Activated naive CD4-positive, alpha-beta T cell treated with anti-CD3 and anti-CD28 coated beads for 36 hours (primary cell): ENCODE measurements at places on chromosomes 1 and 21.

- DNase-seq = no peak
Observed at GRCh38 chr1:61520401-61520800, 204.5 kb downstream of the TM2D1 start.

GRCh38 chr1:246534114-246534513 is 27.0 kb upstream of the SMYD3 start:
- DNase-seq = no peak

DNA sequence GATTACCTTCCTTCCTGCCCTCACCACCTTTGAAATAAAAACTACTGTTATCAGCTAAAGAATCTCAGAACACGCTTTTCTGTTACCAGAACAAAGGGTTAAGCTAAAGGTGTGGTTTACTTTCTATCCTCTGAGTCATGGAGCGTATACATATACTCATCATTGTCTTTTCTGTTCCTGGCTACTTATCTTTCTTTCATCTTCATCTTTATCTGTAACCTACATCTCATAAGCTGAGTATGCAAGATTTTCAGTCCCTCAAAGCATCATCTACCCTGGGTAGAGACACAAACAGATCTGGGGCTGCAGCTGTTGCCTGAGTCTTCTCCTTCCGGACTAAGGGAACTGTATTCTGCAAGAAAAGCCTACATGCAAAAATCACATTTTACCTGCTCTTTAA is 75.6 kb downstream of the LMO4 start:
- DNase-seq = no peak

DNA sequence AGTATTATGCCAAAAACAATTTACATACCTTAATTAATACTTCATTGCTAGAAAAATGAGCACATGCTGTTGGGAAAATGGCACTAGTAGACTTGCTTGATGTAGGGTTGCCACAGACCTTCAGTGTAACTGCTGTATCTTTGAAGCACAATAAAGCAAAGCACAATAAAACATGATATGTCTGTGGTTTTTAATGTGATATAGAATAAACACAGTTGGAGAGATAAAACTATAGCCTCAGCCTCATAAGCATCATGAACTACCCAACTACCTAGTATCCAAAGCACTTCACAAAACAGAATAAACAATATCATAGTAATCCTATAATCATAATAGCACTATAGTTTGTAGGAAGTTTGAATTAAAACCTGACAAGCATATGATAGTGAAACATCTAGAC is 143.5 kb downstream of the SYT14 start:
- DNase-seq = no peak

- DNase-seq = no peak
Observed at GRCh38 chr21:43340491-43341377, 86.2 kb downstream of the SIK1 start.

- no peak for DNase-seq
Observed at GRCh38 chr21:31897311-31897710, 24.5 kb downstream of the HUNK start.

GRCh38 chr1:47637111-47637685 is 199.4 kb downstream of the FOXD2 start:
- no peak for DNase-seq

DNA sequence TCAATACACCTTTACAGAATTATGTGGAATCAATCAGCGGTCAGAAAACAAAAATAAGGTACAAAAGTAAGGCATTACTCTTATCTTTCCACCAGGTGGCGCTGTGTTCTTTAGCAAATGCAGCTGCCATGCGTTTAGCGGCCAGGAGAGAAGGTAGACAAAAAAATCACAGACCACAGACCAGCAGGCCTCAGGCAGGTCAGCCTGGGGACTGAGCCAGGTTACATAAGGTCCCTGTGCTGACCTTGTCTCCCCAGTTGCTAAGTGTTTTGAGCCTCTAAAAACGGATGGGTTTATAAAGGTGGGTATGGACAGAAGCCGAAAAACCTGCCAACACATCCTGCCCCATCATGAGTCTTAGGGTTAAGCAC is 2.8 kb downstream of the RGS16 start:
- peak; percentile 79 for DNase-seq

GRCh38 chr1:93845538-93846205 is 33.3 kb downstream of the DNTTIP2 start:
- DNase-seq = peak; percentile 66

DNA sequence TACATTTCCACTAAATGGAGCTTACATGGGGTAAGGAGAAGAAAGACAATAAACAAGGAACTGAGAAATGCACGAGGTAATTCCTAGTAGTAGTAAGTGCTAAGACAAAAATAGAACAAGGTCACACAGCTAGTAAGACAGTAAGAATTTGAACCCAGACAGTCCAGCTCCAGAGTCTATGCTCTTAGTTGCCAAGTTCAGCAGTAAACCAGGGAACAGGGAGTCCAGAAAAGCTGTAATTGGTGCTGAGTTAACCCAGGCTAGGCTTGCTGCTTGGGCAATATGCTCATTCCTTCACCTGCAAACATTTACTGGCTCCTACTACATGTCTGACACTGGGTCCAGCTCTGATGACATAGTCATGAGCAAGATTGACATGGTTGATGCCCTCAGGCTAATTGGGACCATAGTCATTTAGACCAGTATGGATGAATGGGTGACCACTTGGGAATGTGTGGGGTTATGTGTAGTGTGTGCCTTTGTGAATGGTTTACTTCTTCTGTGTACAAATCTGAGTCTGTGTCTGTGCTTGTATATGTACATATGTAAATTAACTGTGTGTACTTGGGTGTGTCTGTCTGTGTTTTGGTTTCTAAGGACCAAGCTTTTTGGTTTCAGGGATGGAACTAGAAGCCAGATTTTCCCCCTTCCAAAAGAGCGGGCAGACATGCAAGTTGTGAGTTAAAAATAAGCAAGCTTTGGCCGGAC is 2.0 kb downstream of the GPX7 start:
- no peak for DNase-seq

DNA sequence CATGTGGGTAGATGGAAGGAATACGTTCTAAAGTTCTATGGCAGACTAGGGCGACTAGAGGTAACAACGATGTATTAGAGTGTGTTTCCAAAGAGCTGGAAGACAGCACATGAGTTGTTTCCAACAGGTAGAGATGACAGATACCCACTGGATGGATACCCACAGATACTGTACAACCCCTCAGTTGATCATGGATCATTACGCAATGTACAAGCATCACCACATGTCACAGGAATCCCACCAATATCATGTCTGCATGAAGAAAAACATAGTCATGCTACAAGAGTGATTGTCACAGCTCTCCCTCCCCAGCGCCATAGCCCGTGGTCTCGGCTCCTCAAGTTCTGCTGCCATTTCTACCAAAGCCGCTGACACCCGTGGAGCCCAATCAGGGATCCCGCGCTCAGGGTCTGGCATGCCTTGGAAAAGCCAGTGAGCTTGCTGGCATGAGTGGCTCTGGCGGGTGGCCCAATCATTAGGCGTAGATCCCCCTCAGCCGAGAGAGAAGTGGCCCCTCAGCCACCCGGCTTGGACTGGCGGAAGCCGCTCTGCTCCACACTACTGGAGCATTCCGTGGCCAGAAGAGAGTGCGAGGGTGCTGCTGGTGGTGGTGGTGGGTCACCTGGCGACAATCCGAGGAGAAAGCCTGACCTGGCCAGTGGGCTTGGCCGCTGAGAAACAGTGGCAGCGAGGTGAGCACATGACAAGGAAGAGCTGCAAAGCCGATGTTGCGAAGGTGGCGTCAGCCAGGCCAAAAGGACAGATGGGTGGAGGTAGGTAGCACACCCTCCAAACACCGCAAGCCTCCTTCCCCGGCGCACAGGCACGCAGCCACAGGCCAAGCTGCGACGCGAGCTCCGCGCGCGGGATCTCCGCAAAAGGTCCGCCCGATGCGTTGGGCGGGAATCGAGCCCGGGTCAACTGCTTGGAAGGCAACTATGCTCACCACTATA is 65.7 kb upstream of the FCGR2A start:
- DNase-seq = peak; percentile 49

GRCh38 chr1:21342961-21343838 is 52.9 kb upstream of the ECE1 start:
- DNase-seq = peak; percentile 70

DNA sequence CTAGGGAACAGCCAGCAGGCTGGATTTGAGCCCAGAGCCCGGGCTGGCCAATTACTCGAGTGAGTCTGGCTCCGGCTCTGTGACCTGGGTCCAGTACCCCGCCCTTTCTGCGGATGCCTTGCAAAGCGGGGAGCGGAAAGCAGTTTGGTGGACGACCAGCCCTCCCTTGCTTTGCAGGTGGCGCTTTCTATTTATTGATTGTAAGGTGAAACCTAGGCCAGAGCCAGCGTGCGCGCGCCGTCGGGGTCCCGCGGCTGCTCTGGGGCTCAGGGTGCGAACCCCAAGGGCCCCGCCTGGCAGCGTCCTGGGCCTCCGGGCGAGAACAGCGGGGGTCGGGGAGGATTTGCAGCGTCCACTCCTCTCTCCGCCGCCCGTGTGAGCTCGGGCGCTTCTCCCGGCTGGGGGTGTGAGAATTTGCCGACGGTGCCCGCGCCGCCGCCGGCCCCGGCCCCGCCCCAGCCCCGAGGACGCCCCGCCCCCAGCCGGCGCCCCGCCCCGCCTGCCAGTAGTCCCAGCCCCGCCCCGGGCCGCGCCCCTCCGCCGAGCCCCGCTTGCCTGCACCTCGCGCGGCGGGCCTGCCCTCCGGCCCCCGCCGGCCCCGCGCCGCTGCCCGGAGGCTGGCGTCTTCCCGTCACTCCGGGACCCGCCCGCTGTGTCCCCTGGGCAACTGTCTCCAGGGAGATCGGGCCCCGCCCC is 37.6 kb downstream of the PIK3CD start:
- DNase-seq = peak; percentile 83

DNA sequence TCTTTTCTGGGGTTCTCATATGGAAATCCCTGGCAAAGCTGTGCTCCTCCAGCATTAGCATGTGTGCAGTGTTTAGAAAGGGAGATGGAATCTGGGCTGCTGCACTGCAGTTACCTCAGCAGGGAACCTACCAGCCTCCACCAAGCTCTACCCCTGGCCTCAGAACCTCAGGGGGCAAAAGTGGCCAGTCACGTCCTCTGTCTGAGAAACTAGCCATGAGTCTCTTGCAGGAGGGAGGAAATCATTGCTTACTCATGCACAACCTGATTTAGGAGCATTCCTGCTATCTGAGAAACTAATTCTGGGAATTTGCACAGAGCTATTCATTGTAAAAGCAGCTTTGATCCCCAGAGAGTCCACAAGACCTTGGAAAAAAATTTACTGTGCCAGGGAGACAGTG is 80.6 kb upstream of the IPO9 start:
- no peak for DNase-seq

GRCh38 chr1:100955322-100955721 is 59.4 kb downstream of the SLC30A7 start:
- DNase-seq = no peak

GRCh38 chr1:115006191-115006590 is 23.4 kb upstream of the TSHB start:
- DNase-seq = no peak

GRCh38 chr1:180239145-180240096 is 9.4 kb downstream of the LHX4 start:
- DNase-seq = no peak

DNA sequence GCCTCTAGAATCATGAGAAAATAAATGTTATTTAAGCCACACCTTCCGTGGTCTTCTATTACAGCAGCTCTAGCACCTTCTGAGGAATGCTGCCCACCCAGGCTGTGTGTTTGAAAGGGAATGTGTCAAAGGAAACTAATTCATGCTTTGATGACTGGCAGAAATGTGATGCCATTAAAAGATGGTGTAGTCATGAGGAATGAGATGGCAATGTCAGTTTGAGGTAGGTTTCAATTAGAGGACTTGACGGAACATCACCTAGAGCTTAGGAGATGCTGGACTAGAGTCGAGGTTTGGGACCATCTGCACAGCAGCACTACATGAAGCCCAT is 10.6 kb downstream of the PDZK1 start:
- DNase-seq = no peak

- no peak for DNase-seq
Observed at GRCh38 chr1:166391279-166392066, 224.7 kb upstream of the FAM78B start.

GRCh38 chr21:34023691-34024373 is 49.5 kb upstream of the MRPS6 start:
- no peak for DNase-seq

- no peak for DNase-seq
Observed at GRCh38 chr1:205324781-205325180, 3.2 kb upstream of the NUAK2 start.

DNA sequence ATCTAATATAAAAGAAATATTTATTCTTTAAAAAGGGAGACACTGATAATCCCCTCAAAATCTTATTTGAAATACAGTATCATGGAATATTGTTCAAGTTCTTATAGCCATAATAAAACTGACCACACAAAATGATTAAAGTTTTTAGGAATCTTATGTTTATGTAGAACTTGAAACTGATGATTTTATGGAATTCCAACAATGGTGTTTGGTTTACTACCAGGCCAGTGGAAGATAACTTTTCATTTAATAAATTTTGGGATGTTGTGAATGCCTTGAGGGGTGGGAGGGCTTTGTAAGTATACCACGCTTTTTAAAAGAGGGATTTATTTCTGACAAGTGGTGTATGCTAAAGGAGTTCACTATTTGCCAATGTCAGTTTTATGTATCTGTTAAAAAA is 87.7 kb downstream of the RAB3GAP2 start:
- DNase-seq = no peak

DNA sequence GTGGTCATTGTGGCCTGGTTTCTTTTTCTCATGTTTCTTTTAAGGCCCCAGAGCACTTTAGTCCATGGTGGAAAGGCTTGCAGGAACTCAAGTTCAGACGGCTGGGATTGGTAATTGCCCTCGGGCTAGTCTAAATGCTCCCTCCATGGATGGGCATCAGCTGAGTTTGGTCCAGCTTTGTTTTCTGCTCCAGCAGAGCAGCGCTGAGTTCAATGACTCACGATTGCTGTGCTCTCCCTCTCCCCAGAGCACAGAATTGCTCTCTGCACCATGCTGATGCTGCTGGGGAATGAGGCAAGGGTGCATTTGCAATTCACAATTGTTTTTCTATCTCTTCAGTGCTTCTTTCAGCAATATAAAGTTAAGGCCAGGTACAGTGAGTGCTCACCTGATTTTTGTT is 1.8 kb upstream of the OR2T6 start:
- DNase-seq = no peak

DNA sequence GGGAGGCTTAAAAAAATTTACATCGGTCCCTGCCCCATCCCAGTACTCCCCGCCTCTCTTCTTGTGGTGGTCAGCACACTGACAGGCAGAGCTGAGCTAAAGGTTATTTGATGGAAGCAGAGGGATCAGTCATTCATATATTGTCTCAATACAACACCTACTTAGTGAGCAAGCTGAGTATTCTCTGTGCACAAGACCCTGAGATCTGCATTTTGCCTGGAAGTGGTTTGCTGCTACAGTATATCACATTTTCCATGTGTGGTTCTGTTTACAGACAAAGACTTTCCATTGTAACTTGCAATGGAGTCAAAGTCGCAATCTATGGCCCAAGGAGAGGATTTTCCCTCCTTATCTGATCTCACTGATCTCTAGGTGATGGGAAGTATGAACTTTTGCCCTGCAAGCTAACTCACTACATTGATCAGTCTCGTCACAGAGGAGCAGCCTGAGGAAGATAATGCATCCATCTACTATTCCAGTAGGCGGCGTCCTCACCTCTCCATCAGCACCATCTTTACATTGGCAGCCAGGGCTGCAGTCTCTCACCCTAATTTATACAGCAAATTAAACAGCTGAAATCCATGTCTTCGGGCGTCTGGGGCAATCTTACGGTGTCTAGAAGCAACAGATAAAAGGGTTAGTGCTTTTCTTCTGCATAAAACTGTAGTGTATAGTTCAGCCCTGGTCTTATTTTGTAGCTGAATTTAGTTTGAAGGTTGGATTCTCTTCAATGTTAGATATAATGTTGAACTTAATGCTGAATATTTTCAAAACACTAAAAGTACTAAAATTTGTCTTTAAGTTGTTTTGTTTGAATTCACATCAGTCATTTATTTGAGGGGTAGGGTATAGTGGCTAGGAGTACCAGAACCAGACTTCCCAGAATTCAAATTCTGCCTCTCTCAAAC is 3.2 kb upstream of the TRAF5 start:
- peak; percentile 85 for DNase-seq
